ENCODE measurements at places on chromosomes 7 and 10.

GRCh38 chr10:118918587-118918986 is 110.9 kb upstream of the NANOS1 start:
- DNase-seq, result no peak

- no peak for DNase-seq
These were observed 605.2 kb upstream of the DPP6 start for GRCh38 chr7:153447011-153447410.

DNA sequence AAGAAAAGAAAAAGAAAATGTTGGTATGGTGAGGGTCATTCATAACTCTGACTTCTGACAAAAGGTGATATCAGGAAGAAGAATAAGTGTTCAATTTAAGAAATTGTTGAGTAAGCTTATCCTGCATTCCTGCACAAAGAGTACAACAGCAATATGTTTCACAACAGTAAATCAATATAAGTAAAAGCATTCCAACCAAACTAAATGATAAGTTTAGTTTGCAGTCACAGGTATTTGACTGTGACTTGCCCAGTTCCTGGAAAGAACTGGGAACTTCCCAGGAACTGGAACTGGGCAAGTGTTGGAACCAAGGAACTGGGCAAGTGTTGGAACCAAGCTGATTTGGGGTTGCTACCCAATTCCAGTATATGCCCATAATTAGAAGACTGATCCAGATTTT is 35.0 kb downstream of the NEURL1 start:
- DNase-seq, result no peak

DNA sequence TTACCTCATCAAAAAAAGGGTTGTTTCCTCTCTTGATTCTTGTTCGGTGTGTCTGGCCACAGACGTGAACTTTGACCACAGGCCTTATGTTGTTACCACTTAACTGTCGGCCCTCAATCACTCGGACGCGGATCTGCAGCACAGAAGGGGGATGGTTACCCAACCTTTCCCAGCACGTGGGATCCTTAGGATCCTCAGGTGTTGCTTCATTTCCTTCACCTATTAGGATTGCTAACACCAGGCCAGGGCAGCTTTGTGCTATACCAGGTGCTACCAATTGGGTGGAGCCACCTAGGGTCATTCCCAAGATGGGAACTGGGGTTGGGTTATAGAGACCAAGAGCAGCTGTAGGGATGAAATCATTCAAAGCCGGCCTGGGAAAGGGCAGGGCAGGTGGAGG is 73.4 kb downstream of the MYOF start:
- no peak for DNase-seq

DNA sequence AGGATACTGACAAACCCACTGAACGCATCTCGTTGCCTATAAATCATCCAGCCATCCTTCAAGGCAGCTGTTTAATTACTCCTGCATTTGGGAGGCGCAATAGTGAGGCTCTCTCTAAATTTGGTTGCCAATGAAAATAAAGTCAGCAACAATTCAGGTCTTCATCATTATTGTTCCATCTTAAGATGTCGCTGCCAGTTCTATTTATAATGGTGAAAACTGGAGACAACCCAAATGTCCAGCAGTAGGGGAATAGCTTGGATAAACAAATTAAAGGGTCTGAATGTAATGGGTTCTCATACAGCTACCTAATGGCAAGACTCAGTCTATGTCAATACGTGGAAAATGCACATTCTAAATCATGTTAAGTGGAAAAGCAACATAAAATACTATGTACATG is 120.1 kb upstream of the PLXNA4 start:
- no peak for DNase-seq

- DNase-seq, result no peak
These were observed 296.4 kb upstream of the MAGI2 start for GRCh38 chr7:79749856-79750255.

GRCh38 chr7:146991596-146991995 is 875.0 kb downstream of the CNTNAP2 start:
- DNase-seq, result no peak

- no peak for DNase-seq
These were observed 70.5 kb upstream of the GPR26 start for GRCh38 chr10:123595661-123596060.

DNA sequence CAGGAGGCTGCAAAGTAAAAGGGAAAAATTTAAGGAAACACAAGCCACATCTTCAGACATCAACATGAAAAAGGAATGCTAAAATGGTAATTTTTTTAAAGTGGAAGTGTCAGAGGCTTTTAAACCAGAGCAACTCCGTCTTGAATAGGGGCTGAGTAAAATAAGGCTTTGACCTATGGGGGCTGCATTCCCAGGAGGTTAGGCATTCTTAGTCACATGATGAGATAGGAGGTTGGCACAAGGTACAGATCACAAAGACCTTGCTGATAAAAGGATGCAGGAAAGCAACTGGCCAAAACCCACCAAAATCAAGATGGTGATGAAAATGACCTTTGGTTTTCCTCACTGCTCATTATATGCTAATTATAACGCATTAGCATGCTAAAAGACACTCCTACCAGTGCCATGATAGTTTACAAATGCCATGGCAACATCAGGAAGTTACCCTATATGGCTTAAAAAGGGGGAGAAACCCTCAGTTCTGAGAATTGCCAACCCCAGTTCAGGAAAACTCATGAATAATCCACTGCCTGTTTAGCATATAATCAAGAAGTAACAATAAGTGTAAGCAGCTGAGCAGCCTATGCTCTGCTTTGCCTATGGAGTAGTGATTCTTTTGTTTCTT is 128.3 kb downstream of the SKAP2 start:
- no peak for DNase-seq

Measured in stimulated activated CD4-positive, alpha-beta T cell treated with anti-CD3 and anti-CD28 coated beads, Interleukin-12 subunit alpha, Interleukin-12 subunit beta, amount 100 ng/mL, for 48 hours (primary cell).